ENCODE measurements at places on chromosomes 2 and 18.

DNA sequence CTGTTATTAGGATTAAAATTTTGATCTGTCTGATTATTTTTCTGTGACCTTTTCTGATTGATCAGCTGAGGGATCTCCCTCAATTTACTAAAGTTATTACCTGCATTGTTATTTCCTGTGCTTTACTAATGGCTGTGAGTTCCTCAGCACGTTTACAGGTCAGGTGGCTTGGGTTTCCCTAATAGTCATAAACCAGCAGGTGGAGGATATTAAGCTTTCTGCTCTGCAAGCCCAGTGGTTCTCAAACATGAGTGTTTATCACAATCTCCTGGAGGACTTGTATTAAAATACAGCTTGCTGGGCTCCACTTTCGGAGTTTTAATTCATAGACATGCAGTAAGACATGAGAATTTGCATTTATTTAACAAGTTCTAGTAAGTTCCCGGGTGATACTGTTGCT lies 22.4 kb upstream of the UGP2 start:
- DNase-seq: no peak

GRCh38 chr18:32470460-32470713 lies 295 bp downstream of the GAREM1 start:
- no peak for DNase-seq

DNA sequence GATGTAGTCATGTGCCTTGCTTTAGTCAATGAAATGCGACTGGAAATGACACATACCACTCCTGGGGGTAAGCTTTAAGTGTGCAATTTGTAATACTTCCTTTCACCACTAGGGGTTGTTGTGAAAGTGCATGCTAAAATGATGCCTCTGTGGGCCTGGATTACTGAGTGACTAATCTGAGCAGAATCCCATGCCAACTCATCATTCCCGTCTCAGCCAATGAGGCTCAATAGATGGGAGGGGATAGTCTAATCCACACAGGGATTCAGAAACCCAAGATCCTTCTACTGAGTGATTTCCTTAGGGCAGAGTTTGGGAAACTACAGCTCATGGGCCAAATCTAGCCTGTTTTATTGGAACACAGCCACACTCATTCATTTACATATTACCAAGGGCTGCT lies 54.0 kb downstream of the HRH4 start:
- DNase-seq: peak; percentile 53

DNA sequence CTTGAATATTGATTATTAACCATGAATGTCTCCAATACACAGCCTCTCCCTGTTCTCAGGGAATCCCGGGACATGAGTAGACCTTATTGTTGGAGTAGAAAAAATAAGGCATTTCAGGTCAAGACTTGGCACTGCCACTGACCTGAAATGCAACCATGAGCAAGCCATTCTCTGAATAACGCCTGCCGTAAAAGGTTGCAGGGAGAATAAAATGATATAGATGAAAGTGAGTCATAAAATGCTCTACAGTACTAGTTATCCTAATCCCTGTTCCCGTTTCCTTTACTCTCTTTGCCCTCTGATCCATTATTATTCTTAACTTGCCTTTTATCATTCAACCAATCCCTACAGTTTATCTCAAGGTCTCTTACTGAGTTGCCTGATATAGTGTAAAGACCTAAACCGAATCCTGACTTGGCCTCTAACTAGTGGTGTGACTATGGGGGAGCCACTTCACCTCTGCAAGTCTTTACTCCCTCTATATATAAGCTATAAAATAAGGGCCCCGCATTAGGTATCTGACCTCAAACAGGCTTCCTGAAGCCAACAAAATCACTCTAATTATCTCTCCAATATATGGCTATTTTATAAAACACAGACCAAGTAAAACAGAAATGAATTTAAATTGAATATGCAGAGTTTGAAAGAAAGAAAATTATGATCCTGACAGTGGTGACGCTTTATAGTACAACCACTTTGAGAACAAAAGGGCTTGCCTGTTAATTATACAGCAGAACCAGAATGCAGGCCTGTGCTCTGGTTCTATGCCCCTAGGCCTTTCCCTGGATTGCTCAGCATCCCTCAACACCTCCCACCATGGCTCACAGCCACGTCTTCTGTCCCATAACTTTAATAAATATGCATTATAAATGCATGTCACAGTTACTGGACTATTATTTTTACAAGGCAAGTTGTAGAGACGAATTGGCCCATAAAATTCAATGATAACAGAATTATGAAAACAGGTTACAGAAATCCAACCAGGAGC lies 183.1 kb downstream of the STK39 start:
- DNase-seq: no peak

GRCh38 chr18:52903857-52904256 lies 563.9 kb downstream of the DCC start:
- peak; percentile 14 for DNase-seq

- peak; percentile 59 for DNase-seq
Measured at GRCh38 chr2:97011977-97012569, 25.7 kb upstream of the FAM178B start.

- DNase-seq: no peak
Measured at GRCh38 chr18:31088532-31088931, 13.7 kb downstream of the DSC2 start.

GRCh38 chr2:22481486-22482259 lies 903.3 kb upstream of the KLHL29 start:
- DNase-seq: peak; percentile 30

GRCh38 chr18:32427084-32427900 lies 43.4 kb downstream of the GAREM1 start:
- DNase-seq: peak; percentile 32

- no peak for DNase-seq
Measured at GRCh38 chr18:12574494-12575185, 83.3 kb downstream of the SPIRE1 start.

GRCh38 chr18:3592864-3593263 lies 142.9 kb downstream of the TGIF1 start:
- DNase-seq: no peak

GRCh38 chr2:74039611-74040010 lies 54.9 kb downstream of the TET3 start:
- no peak for DNase-seq

DNA sequence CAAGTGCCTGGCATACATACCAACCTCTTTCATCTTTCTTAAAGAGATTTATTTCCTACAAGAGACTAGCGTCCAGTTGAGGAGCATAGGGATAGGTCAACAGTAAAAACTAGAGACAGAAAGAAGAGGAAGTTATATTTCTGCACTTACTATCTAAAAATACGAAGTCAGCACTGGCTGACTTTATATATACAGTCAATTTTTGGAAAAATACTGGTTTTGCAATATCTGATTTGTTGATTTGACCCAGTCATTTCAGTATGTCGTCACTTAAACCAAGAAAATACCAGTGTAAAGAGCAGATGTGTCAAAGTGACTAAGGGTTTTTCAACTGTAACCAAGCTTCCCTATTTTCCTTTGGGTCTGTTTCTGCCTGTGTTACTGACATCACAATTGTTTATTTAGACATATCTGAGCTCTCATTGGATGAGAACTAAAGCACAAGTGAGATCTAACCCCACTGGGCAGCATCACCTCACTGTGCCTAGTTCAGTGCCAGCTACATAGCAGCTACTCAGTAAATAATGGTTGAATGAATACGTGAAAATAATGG lies 23.0 kb downstream of the CYTIP start:
- DNase-seq: no peak

GRCh38 chr2:47269316-47270232 lies 114.5 kb upstream of the STPG4 start:
- peak; percentile 99 for DNase-seq

GRCh38 chr2:221420245-221420644 lies 151.9 kb downstream of the EPHA4 start:
- no peak for DNase-seq

- no peak for DNase-seq
Measured at GRCh38 chr2:75186821-75187220, 12.5 kb downstream of the TACR1 start.

DNA sequence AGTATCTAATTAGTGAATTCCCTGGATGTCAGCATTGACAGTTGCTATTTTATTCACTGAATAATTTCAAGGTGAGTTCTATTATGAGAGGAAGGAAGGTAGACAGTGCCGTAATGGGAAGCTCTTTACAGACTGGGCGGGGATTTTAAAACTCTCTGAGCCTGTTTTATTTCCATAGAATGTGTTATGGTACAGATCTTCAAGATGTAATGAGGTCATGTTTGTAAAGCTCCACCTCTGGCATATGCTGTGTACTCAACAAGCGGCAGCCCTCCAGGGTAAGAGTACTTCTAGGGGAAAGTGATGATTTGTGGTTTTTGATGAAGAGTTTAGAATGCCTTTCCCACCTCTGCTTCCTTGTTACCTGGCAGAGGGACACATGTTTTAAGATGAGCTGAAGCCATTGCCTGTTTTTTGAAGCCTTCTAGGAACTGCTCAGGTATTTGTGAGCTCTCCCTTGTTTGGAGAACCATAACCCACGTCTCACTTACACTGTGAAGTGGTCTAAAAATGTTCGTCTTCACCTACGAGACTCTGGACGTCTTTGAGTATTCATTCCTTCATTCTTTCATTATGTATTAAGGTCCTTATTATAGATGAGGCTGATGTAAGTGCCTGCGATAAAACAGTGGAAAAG lies 251.2 kb downstream of the PTGR3 start:
- DNase-seq: no peak

- no peak for DNase-seq
Measured at GRCh38 chr2:175439416-175439815, 257.9 kb upstream of the ATP5MC3 start.

DNA sequence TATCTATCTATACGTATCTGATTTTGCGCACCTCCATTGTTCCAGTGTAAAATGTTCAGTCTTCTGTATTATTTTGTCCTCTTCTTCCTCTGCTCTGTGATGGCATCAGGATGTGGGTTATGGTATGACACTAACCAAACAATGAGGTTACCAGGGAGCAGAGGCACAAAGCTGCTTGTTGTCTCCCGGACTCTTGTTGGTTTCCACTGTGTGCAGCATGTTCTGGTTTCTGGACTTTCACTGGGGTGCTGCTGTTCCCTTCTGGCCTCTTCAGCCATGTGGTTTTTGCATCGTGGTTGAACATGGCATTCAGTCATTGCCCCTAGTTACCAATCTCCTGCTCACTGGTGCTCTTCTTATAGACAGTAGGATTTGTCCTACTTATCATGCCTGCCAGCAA lies 665.9 kb downstream of the CBLN2 start:
- no peak for DNase-seq

- DNase-seq: peak; percentile 87
Measured at GRCh38 chr2:199378948-199379650, 78.6 kb downstream of the SATB2 start.

GRCh38 chr2:134576478-134576877 lies 142.3 kb downstream of the TMEM163 start:
- DNase-seq: no peak

- DNase-seq: no peak
Measured at GRCh38 chr2:128320192-128320905, 1.7 kb upstream of the HS6ST1 start.

GRCh38 chr18:80173060-80173459 lies 64.0 kb downstream of the ADNP2 start:
- no peak for DNase-seq

- DNase-seq: no peak
Measured at GRCh38 chr2:86064006-86064405, 41.7 kb downstream of the POLR1A start.

DNA sequence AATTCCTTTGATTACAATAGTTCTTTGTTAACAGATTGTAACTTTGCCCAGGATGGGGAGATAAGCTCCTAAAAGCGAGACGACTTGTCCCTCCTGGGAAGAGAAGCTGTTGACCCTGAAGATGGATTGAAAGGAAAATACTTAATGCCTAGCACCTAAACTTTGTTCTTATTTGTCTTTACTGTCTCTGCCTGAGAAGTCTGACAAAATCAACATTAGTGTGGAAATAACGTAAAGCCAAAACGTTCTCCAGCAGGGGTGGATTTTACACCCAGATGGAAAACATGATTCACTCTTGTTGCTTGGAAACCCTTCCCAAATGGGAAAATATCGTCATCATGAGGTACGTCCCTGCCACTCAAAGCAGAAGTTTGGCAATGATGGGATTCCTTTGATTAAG lies 450.1 kb downstream of the SLC4A3 start:
- DNase-seq: peak; percentile 76

DNA sequence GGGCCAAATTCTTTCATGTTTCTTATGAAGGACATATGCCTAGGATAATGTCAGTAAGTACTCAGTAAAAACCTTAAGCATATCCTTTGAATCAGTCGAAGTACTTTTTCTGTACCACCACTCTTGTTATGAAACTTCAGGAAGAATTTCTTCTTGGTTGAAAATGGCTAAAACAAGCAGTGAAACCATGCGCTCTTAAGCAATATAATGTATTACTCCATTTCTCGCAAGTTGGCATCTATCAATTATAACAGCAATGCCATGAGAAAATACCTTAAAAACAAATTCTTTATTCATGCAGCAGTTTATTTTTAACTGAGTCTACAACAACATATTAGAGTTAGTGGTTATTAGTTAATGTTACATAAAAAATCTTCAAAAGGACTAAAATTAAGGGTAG lies 41.0 kb downstream of the SLC66A3 start:
- DNase-seq: no peak

- DNase-seq: no peak
Measured at GRCh38 chr2:159201360-159202063, 85.0 kb downstream of the WDSUB1 start.

- no peak for DNase-seq
Measured at GRCh38 chr2:84152462-84152861, 306.6 kb downstream of the SUCLG1 start.

- no peak for DNase-seq
Measured at GRCh38 chr18:10300739-10301138, 153.7 kb upstream of the APCDD1 start.

GRCh38 chr18:9206421-9206820 lies 69.8 kb downstream of the ANKRD12 start:
- DNase-seq: no peak

DNA sequence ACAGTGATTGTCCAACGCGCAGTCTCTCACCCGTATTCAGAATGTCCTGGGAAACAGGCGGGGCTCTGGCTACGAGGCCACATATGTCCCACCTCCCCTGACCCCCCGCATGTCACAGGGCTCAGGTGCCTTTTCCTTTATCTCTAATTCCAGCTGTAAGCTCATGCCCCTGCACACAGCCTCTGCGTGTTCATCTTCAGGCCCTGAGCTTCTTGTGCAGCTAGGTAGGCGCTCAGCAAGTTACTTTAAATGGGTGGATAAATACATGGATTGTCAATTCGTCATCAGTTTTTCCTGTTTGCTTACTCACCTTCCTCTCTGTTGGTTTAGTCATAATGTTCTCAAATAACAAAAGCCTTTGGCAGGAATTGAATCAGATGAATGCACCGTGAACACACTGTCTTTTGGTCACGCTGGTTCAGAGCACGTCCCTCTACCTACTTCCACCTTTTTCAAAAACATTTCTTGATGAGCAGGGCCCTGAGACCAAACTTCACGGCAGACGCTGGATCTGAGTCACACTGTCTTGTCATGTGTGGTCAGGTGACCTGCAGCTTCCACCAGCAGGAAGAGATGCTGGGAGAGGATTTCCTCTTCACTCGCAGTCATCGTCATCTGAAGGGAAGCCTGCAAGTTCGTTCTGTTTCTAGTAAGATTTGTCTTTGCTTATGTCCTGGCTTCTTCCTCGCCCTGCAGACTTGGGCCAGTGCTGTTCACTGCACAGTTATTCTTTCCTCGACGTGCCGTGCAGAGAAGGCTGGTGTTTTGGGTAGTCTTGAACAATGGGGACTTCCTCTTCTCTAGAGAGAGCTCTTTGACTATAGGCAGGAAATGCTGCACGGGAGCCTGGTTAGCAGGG lies 138.1 kb downstream of the PTGR3 start:
- DNase-seq: peak; percentile 78
